ENCODE measurements at places on chromosomes 6 and 20.

GRCh38 chr6:44896701-44897100 lies 431.4 kb upstream of the RUNX2 start:
- DNase-seq, result no peak

GRCh38 chr6:90217506-90218127 lies 79.0 kb downstream of the BACH2 start:
- no peak for DNase-seq

GRCh38 chr6:150681578-150682395 lies 82.1 kb downstream of the PLEKHG1 start:
- DNase-seq, result no peak

- DNase-seq, result peak; percentile 18
Measured at GRCh38 chr20:4962241-4962855, 39.0 kb downstream of the SLC23A2 start.

GRCh38 chr20:61499859-61500554 lies 247.9 kb downstream of the CDH4 start:
- DNase-seq, result no peak

DNA sequence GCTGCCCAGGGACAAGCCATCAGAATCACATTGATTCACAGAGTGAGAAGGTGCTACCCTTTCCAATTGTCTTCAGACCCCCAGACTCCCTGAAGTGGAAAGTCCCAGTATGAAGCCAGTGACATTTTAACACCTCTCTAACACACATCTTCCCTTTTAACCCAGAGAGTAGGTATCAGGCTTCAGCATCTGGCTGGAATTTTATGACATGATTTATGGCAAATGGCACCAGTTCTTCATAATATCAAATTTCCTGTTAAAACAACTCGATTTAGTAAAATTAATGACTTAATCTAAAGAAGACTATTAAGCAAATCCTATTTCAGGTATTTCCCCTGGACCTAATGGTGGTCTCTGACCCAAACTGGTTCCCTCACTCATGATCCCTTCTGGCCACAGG lies 25.0 kb downstream of the KCNB1 start:
- no peak for DNase-seq
